D721Med (cell line): ENCODE measurements at places on chromosomes 2 and 18.

GRCh38 chr18:77102259-77103040, 30.1 kb downstream of the MBP start:
- no peak for DNase-seq

GRCh38 chr2:96083989-96084857, 32.1 kb downstream of the ADRA2B start:
- no peak for DNase-seq

- no peak for DNase-seq
These were observed 139.4 kb upstream of the SERTAD2 start for GRCh38 chr2:64792995-64793639.

GRCh38 chr2:31031132-31031706, 107.0 kb downstream of the GALNT14 start:
- DNase-seq, result no peak

GRCh38 chr2:98580656-98581284, 27.5 kb downstream of the COA5 start:
- DNase-seq, result no peak

- DNase-seq, result no peak
These were observed 372.5 kb downstream of the RBM43 start for GRCh38 chr2:150889141-150889540.

DNA sequence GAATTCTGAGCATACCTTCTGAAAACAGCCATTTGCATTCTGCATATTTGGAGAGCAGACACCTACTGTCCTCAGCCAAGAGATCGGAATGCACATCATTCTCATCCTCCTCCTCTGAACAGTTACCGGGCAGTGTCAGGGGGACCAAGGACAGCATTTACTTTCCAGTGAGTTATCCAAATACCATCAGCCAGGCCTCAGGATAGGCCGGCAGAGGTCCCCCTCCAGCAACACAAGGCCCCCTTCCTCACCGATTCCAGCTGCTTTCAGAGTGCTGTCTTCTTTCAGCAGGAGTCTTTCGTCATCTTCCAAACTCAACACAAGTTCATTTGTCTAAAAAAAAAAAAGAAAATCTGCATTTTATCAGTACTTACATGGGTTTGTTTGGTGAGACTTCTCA, 55.3 kb downstream of the C2orf76 start:
- no peak for DNase-seq

DNA sequence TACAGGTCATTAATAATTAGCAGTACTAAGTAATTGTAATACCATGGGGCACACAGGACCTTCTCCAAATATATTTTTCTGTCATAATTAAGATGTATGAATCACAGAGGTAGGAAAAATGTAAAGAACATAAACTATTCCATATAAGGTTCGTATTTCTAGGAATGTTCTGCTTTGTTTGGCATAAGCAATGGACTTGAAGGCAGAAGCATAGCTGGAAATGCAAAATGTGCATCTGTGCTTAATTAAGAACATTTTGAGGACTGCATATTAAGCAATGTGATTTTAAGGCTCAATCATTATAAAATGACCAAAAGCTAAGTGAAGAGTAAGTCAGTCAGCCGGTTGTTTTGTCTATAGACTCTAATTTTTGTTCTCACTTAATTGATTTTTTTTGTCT, 123.2 kb downstream of the RBM43 start:
- no peak for DNase-seq

DNA sequence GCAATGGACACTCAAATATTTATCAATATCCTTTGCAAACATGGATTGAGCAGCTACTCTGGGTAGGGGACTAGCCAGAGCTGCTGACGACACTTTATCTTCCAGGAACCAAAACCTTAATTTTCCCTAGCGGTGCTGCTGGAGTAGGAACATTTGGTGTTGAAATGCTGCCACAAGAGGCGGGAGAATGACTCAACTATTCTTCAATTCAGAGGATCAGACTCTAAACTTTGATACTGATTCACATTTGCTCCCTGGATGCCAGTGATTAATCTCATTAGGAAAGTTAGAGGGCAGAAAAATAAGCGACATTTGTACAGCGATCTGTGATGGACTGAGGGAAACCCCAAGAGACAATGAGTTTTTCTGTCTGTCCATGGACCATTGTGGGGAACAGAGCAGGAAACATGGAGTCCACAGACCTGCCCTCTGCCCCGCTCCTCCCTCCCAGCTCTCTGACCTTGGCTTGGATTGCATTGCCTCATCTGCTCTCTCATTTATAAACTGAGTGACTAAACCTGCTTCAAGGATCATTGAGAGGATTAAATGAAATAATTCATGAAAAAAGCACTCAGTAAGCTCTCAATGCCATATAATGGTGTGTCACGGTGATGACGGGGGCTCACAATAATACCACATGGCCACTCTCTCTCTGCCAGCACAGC, 12.6 kb upstream of the EPB41L3 start:
- no peak for DNase-seq

DNA sequence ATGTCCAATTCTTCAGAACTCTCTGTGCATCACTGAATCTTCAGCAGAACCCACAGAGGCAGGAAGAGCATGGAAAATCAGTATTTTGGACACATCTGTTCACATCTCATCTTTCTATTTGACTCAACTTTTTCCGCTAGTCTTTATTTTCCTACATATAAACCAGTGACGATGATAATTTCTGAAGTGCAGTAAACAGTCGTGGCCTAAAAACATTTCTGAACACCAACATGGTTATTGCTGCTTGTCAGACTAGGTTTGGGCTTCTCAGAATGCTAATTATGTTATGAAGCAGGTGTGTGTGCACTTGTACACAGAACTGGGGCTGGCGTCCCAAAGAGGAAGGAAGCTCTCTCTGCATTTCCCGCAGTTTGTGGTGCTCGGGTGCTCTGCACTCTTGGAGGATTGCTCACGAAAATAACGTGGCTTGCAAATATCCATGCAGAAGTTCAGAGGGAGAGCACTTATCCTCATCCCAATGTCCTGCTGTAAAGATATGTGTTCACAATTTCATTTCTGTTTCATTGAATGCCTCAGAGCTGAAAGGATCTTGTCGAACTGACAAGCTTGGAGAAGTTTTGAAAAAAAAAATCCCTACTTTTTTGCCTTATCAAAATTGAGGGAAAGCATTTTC, 50.8 kb downstream of the EDAR start:
- DNase-seq, result no peak

DNA sequence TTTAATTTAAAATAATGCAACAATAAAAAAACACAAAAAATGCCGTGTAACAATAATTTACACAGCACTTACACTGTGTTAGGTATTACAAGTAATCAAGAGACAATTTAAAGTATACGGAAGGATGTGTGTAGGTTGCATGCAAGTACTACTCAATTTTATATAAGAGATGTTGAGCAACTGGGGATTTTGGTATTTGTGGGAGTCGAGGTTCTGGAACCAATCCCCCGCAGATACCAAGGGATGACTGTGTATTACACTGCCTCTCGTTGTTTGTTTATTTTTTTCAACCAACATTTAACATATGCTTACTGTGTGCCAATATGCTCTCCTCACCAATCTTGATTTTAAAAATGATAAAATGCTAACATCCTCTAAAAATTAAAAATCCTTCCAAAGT, 24.8 kb downstream of the MAP3K2 start:
- DNase-seq, result no peak

DNA sequence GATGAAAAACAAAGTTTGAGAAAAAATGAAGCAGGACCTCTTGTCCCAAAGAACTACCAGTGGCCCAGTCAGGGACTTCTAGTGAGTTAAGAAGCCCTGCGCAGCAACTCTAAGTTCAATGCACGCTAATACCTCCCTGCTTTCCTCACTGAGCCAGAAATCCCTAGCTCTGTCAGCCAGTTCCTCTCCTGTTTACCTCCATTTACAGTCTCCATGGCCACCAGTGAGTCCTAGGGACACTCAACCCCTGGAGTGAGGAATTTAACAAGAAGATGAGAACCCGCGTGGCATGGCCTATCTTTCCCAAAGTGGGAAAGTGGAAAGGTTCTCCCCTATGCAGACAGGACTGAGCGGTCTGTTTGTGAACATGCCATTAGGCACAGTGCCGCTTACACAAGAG, 31.0 kb downstream of the MRPL33 start:
- no peak for DNase-seq

DNA sequence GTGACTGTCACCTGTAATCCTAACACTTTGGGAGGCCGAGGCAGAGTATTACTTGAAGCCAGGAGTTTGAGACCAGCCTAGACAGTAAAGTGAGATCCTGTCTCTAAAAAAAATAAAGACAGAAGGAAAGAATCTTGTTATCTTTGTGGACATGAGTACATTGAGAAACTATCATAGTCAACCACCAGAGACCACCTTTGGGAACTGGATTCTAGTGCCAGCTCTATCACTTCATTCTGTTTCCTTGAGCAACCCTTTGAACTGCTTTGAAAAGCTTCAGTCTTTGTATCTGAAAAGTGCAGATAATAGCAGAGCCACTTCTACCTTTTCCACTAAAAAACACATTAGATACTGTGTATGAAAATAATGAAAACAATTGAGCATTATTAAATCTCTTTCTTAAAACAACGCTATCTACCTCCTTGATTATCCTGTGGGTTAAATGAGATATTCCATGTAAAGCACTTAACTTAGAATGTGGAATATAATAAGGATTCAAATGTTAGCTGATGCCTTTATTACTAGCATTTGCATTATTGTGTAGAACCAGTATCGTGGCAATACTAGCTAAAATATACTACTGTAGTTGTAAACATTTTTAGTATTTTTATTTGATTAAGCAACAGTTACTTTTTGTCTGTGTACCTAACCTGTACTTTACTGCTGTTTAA, 8.8 kb downstream of the GORASP2 start:
- DNase-seq, result no peak

- DNase-seq, result no peak
These were observed 341.8 kb downstream of the ALK start for GRCh38 chr2:29579495-29580169.

DNA sequence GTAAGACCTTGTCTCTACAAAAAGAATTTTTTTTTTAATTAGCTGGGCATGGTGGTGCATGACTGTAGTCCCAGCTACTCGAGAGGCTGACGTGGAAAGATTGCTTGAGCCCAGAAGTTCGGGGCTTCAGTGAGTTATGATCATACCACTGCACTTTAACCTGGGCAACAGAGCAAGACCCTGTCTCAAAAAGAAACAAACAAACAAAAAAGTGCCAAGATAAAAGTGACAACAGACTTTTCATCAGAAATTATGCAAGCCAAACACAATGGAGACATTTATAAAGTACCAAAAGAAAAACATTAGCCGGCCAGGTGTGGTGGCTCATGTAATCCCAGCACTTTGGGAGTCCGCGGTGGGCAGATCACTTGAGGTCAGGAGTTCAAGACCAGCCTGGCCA, 26.7 kb downstream of the HADHA start:
- no peak for DNase-seq
